ENCODE measurements at places on chromosomes 16 and 17.

GRCh38 chr16:30896261-30896888 is at the start of gene CTF1:
TSS of gene CTF1 (plus strand) at chr16:30896614. CDS start at chr16:30896644, 30 bp downstream.
- peak; percentile 52 for DNase-seq

GRCh38 chr17:52149626-52150025 is 8.9 kb downstream of the CA10 start:
- DNase-seq, result no peak

DNA sequence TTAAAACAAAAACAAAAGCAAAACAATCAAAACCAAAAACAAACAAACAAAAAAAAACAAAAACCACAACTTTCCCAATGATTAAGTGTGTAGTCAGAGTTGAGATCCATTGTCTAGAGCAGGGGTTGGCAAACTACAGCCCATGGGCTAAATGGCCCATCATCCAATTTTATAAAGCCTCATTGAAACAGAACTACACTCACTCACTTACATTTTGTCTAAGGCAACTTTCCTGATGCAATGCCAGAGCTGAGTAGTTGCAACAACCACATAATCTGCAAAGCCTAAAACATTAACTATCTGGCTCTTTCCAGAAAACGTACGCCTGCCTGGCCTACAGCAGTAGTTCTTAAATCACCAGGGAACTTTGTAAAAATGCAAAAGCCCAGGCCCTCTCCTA is 124.1 kb downstream of the SOX9 start:
- DNase-seq, result no peak

- DNase-seq, result no peak
These were observed 20.7 kb downstream of the ZNF652 start for GRCh38 chr17:49341356-49341755.

DNA sequence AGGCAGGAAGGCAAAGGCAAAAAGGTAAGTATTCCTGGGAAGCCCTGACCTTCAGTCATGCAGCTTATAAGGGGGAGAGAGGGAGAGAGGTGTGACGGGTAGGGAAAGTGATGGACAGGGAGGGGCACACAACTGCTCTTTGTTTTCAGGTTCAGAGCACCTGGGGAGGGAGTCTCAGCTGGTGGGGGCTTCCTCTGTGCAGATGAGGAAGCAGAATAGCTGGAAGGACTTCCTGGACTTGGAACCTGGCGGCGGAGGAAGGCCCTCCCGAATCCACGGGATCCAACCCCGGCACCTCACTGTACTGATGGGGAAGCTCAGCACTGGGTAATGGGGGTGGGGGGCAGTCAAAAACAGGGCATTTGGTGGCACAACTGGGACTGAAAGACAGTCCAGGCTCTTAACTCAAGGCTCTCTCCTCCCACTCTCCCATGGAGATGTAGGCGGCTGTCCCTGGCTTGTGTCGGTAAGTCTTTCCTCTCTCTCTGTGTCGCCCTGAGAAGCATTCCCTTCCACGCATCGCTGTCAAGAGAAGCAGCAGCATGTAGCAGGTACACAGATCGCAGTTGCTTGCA is 11.9 kb upstream of the PITPNM3 start:
- DNase-seq, result no peak

GRCh38 chr16:29811170-29811895 is 660 bp upstream of the PRRT2 start:
- DNase-seq, result peak; percentile 91

GRCh38 chr17:64460955-64461354 is 12.0 kb downstream of the MILR1 start:
- no peak for DNase-seq

DNA sequence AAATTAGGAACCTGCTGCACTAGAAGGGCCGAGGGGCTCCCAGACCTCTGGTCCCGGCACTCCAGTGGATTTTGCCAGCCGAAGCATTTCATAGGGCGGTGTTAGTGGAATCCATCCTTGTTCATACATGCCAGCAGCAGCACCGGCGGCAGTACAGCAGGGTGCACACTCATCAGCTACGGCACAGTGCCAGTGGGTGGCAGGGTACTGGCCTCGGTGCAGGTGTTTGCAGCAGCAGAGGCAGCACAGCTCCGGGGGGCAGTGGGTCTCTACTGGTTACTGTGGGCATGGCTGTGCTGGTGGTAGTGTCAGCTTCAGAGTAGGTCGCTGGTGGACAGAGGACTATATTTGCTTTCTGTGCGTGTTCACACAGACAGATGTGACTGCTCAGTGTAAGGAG is 985.7 kb downstream of the CDH8 start:
- no peak for DNase-seq

DNA sequence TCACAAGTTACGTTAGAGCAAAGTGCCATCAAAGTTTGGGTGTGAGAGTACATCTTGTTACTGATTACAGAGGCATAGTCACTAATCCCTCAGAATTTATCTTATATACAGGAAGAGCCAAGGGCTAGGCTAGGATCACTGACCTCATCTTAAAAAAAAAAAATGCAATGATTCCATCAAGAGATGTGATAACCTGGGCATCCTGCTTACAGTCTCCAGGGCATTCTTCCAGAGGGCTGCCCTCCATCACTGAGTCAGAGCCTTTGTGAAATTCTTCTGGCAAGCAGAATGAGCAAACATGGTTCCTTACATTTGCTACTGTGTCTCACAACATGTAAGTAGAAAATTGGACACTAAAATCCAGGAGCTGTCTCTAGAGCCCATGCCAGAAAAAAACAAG is 410.6 kb downstream of the ZFHX3 start:
- no peak for DNase-seq

DNA sequence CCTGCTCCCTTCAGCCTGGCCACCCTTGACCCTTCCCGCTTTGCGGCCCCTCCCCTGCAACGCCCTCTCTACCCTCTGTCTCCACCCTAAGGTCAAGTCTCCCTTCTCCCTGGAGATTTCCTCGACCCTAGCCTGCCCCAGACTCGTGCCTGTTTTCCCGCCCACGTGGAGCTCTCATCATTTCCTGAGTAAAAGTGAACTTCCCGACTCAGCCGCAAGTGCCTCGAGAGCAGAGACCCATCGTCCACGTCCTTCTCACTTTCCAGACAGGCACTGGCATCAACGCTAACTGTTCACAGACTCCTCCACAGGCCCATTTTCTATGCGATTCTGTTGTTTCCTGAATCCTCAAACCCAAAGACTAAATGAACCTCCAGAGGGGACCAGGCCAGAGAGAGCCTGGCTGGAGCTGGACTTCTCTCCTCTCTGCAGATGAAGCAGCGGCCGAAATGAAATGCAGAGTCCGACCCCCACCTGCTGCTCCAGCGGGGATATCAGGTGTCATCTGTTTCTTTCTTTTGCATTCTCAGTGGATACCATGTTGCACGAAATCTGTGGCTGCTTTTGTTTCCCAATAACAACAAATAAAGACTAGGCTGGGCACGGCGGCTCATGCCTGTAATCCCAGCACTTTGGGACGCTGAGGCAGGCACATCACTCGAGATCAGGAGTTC is 52.5 kb downstream of the RTN4RL1 start:
- DNase-seq, result no peak

DNA sequence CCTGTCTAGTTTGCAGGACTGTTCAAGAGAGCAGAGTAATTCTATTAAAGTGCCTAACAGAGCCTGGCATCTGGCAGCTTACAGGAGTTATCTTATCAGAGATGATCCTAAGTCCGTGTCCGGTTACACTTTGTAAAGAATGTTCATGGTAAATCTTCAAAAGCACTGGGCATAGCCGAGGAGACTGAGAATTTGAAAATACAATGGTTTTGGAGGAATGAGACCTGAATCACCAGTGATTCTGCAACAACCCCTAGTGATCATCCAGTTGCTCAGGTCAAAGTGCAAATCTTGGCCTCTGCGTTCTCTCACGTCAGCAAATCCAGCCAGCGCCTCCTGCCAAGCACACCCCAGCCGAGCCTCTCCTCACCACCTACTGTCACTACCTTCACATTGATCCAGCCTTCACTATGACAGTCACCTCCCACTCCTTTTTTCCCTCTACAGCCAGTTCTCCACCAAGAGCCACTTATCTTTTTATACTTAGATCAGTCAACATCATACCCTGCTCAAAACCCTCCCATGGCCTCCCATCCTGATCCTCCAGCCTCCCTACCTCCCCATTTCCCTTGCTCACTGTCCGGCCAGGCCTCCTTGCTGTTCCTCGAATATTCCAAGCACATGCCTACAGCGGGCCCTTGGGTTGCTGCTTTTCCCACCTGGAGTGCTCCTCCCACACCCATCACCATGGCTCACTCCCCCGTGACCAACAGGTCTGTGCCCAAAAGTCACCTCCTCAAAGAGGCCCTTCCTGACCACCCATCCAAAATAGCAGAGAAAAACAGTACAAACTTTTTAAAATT is 57.4 kb upstream of the ERN1 start:
- no peak for DNase-seq

GRCh38 chr17:60390925-60391470 is 935 bp downstream of the USP32 start:
- DNase-seq, result peak; percentile 34

GRCh38 chr16:56836410-56837230 is 28.4 kb upstream of the SLC12A3 start:
- DNase-seq, result no peak

GRCh38 chr16:396605-397004 is 394 bp upstream of the NME4 start:
- DNase-seq, result peak; percentile 24

DNA sequence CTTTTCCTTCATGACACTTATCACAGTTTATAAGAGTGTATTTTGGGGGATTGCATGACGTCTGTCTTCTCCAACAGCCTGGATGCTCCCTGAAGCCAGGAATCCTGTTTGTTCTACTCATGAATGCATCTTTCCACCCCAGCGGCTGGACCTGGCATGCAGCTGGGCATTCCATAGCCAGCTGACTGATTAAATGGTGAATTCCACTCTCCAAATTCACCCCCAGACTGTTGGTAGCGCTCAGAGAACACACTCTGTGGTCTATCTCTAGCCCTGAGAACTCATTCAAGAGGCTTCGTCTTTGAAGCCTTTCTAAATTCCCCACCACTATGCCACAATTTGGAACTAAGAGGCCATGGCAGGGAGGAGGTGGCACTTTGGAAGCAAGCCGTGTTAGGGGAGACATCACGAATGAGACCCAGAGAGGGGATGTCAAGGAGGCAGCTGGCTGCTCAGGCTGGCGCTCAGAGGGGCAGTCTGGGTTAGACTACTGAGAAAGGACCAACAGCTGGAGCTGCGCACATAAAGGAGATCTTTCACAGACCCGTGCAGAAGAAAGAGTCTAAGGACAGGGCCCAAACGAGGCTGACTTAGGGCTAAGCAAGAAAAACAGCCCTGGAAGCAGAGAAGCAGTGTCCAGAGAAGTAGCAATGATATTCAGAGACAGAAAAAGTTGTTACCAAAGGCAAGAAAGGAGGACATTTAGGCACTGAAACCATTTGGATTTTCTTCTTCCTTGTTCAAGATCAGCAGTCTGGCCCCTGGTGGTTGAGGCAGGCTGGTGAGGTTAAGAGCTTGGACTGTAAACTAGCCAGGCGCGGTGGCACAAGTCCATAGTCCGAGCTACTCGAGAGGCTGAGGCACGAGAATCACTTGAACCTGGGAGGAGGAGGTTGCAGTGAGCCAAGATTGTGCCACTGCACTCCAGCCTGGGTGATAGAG is 42.4 kb upstream of the ZNF629 start:
- no peak for DNase-seq

GRCh38 chr16:5604770-5605169 is 507.2 kb upstream of the EEF2KMT start:
- no peak for DNase-seq

GRCh38 chr17:48003417-48004151 is 32.7 kb downstream of the CDK5RAP3 start:
- no peak for DNase-seq

- no peak for DNase-seq
These were observed 35.4 kb downstream of the NXPH3 start for GRCh38 chr17:49610883-49611584.

- no peak for DNase-seq
These were observed 23.2 kb upstream of the CYTH1 start for GRCh38 chr17:78805301-78805700.

DNA sequence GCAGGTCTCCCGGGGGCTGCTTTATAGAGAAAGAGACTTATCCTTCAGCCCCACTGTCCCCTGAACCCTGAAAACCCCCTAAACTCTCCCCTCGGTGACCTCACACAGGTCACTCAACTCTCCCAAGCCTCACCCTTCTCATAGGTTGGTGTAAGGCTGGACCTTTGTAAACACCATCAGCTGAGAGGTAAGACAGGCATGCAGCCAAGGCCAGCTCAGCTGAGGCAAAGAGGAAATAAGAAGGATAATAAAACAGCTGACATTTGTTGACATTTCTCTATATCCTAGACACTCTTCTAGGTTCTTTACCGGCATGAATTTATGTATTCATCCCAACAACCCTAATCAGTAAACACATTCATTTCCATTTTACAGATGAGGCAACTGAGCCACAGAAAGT is 134.3 kb downstream of the CCT6B start:
- no peak for DNase-seq

- DNase-seq, result no peak
These were observed 26.0 kb downstream of the PLD6 start for GRCh38 chr17:17180141-17180603.

DNA sequence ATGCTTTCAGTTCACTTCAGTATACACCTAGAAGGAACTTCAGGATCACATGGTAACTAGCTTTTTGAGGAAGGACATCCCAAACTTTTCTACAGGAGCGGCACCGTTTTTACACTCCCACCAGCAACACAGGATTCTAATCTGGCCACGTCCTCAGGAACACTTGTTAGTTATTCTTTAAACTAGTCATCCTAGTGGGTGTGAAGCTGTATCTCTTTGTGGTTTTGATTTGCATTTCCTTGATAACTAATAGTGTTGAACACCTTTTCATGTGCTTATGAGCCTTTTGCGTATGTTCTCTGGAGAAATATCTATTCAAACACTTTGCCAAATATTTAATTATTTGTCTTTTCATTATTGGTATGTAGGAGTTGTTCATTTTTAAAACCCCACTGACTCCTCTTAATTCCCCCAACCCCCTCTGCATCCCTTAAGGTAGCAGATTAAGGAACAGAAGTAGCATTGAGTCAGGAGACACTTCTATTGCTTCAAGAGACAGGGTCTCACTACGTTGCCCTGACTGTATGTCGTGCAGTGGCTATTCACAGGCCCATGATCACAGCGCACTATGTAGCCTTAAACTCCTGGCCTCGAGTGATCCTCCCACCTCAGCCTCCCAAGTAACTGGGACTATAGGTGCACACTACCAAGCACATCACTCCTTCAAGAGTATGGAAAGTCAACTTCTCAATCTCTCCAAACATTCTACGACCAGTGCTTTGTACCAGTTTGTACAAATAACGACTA is 25.4 kb downstream of the YWHAE start:
- DNase-seq, result no peak

GRCh38 chr17:76691379-76692191 is 19.2 kb downstream of the MXRA7 start:
- DNase-seq, result no peak

GRCh38 chr16:35210681-35211433 is 1751.4 kb downstream of the TP53TG3F start:
- no peak for DNase-seq

DNA sequence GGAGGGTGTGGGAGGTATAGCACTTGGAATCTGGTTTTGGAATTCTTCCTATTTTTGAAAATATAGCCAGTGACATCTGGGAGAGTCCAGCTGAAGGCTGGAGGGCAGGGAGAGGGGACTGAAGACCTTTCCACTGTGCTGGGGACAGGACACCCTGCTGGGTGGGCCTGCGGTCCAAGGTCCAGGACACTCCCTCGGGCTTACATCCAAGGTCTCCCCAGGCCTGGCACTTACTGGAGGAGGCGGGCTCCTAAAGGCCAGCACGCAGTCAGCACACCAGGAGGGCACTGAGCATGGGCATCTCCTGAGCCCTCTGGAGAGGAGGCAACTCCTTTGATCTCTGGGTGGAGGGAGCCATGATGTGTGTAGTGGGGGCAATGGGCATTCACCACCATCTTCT is 35.5 kb upstream of the ETV4 start:
- no peak for DNase-seq
